Midbrain (tissue), 1 donor: ENCODE measurements at places on chromosomes 6 and 20.

GRCh38 chr6:22072949-22073348, 223.9 kb downstream of the PRL start:
- no peak for DNase-seq

DNA sequence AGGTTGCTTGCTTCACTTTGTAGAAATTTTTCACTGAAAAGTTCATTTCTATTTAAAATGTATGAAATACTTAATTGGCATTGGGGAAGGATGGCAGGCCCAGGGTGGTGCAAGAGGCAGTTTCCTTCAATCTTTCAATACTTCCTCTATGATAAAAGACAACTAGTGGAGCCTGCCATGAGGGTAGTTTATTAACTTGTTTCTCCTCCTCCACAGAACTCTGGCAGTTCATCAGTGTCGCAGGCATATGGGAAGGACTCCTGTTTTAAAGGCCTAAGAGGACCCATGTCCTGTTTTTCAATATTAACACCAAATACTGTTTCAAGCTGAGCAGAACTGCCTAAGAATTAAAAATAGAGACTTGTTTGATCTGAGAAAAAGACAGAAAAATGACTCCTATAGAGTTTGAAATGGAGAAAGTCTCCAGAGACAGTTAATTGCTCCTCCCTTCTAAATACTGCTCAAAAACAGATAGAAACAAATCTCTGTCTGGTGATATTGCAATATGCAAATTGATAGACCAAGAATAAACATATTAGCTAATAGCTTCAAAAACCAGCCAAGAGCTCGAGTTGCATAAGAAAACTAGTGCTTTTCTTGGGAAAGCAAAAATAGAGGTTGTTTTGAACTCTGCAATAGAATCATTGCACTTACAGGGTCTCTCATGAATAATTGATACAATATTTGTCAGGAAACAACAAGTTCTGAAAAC, 665.7 kb upstream of the SLC35B3 start:
- no peak for DNase-seq

- DNase-seq = peak; percentile 62
Measured at GRCh38 chr20:57748601-57749130, 38.9 kb upstream of the PMEPA1 start.

DNA sequence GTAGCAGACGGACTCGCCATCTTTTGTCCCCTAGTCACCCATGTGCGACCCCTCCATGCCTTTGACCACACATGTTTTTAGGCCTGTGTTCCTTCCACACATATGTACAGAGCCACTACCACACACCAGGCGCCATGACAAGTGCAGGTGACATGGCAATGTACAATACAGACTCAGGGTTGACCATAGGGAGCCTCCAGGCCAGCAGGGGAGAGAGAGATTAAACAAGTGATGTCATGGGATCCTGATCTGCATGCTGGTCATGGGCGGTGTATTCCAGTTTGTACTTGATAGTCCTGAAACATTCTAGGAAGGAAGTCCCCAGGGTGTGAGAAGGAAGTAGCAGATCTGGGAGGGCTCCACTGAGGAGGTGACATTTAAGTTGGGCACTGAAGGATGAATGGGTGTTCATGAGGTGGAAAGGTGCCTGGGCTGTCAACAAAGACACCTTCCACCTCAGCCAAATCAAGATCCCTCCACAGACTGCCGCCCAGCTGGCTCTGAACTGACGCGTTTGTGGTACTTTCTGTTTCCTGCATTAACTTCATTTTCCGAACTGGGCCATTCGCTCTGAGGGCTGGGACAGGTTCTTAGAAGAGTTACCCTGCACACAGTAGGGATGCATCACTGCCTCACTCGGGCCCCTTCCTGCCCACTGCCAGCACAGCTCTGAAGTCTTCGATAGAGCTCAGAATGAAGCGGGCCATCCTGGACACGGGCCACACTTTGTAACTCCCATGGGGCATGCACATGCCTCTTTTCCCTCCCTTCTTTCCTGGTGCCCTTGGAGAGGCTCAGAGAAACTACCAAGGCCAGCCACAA, 94.0 kb downstream of the NOL4L start:
- no peak for DNase-seq

DNA sequence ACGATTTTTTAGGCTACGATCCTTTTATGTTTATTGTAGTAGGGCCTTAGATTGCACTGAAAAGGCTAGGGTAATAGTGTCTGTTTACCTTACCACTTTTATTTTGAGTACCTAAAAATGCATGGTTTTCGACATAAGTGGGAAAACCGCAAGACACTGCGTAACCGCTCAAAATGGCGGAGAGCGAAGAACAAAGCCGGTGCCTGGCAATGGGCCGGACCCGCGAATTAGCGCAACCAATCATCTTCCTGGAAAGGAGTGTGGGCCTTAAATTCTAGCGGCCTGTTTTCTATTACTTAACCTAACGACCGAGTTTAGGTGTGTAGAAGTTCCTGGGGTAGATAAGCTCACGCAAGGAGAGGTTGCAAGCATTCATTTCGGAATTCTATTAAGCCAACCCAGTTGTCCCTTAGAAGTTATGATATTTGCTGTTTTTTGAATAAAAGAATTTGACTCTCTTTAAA, 118.0 kb downstream of the HFE start:
- peak; percentile 59 for DNase-seq

DNA sequence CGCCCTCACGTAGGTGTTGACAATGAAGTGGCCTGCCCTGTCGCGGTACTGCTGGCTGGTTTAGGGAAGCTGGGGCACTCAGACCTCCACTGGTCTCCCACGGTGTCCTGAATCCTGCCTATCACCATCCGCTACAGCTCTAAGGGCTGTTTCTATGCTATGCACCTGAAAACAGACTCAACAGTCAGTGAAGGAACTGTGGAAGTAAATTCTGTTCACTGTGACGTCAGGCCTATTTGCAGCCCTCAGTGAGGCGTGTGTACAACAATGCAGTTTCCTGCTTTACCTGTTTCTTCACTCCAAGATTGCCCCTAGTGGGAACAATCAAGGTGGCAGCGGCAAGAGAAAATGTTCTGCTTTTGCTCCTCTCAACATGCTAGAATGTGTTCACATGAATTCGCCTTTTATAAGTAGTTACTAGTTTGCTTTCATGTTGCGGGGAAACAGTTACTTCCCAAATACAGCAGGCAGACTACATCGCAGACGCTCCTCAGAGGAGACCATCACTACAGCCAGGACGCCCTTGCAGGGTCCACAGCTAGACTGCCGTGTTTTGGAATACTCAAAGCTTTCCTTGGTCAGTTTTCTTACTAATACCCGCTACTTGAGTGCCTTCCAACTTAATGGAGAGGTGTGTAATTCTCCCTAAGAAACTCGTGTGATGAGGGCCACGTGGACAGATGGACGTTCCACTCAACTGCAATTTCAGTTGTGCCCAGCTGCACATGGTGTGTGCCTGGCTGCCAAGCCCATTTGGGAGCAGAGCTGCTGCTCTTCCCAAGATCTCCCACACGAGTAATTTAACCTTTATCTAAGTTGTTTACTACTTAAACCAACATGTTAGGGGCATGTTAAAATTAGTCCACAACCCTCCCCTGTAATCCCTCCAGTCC, 25.4 kb downstream of the DIDO1 start:
- no peak for DNase-seq

DNA sequence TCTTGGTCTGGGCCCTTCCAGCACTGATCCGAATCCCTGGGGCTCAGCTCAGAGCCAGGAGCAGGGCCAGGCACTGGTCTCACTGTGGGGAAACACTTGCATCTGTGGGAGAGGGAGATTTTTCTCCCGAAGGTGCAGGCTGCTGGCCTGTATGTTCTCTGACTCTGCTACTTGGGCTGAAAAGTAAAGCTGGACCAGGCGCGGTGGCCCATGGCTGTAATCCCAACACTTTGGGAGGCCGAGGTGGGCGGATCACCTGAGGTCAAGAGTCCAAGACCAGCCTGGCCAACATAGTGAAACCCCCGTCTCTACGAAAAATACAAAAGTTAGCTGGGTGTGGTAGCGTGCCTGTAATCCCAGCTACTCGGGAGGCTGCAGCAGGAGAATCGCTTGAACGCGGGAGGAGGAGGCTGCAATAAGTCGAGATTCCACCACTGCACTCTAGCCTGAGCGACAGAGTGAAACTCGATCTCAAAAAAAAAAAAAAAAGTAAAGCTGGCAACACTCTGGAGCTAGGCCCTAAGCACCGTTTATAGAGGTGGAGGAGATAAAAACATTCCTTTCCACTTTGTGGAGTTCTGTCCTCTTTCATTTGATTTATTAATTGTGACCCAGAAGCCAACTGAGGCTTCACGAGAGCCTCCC, 41.7 kb downstream of the JPH2 start:
- no peak for DNase-seq

- DNase-seq = no peak
Measured at GRCh38 chr6:143279385-143279784, 171.1 kb downstream of the ADAT2 start.
